ENCODE measurements at places on chromosomes 5 and 9. TPM values are rescaled to one million over a fixed set of nuclear protein-coding genes. Genes with fewer than 3 reads are reported as not detected.

SGCD gene
- 6.2 TPM for total RNA-seq

RAD17 gene
- 14.7 TPM for total RNA-seq

CDH12 gene
- total RNA-seq, result 1.1 TPM

LHX3 gene
- total RNA-seq, result not detected

GPR151 gene
- total RNA-seq, result not detected

IL3 gene
- total RNA-seq, result not detected

DIRAS2 gene
- not detected for total RNA-seq

AIF1L gene
- 22.5 TPM for total RNA-seq

CCL27 gene
- not detected for total RNA-seq

P4HA2 gene
- 21.8 TPM for total RNA-seq

ZBTB26 gene
- 6.7 TPM for total RNA-seq

DNA sequence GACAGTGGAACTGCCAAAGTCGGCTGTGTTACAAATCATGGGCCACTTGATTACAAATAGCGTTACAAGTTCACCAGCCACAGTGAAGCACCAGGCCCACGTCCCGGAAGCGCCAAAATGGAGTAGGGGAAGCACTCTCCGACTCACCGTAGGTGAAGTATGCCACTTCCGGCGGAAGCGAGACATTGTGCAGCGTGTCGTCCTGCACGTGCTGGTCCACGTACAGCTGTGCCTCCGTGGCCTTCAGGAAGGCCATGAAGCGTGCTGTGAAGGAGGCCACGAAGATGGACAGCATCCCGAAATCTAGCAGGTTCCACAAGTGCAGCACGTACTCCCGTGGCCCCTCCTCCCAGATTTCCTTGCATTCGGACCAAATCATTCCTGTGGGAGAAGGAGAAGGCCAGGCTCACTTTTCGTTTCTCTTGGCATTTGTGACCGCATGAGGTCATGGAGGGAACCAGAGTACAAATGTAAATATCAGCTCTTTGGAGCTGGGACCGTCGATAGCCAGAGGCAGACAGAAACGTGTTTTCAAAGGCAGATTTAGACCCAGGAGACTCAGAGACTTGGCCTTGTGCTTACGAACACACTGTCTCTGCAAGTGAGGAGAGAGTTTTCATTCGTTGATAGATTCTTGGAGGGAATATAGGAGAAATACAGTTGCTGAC, 58.7 kb upstream of the SMIM32 start:
- H3K27ac ChIP-seq, result no peak overlapping the region
- H3K4me3 ChIP-seq, result no peak overlapping the region
- H3K27me3 ChIP-seq, result no peaks in the 10 kb centered on the region
- H3K36me3 ChIP-seq, result no peaks in the 10 kb centered on the region

- H3K36me3 ChIP-seq, result no peaks in the 10 kb centered on the region
- no peak overlapping the region for H3K4me3 ChIP-seq
- no peaks in the 10 kb centered on the region for H3K4me1 ChIP-seq
- DNase-seq, result no peak
- no peaks in the 10 kb centered on the region for H3K27me3 ChIP-seq
- H3K27ac ChIP-seq, result no peak overlapping the region
Observed at GRCh38 chr5:137316346-137316736, 182.8 kb downstream of the SPOCK1 start.

- no peaks in the 10 kb centered on the region for H3K27me3 ChIP-seq
- peaks cover 3% of the 10 kb centered on the region for H3K4me1 ChIP-seq
- no peaks in the 10 kb centered on the region for H3K36me3 ChIP-seq
- no peak overlapping the region for H3K4me3 ChIP-seq
- DNase-seq, result no peak
- peak overlapping the region; percentile 73 for H3K27ac ChIP-seq
Observed at GRCh38 chr9:27367921-27368315, 71.0 kb upstream of the EQTN start.

DNA sequence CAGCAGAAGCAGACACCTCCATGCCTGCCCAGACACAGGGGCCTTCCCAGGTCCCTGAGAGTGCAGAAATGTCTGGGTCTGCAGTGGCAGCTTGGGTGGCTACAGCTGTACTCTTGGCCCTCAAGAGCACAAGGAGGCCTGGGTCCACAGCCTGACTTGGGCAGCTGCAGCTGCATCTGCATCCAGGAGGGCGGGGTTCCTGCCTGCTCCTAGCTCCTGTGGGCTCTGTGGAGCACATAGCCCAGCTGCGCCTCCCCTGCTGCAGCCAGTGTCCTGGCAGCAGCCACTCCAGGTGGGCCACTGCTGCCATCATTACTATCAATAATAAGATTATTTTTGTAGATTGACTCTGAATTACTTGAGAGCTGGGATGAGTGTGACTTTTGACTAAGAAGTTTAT, 162.0 kb upstream of the PTCH1 start:
- no peaks in the 10 kb centered on the region for H3K4me1 ChIP-seq
- no peak for DNase-seq
- H3K27ac ChIP-seq, result no peak overlapping the region

- H3K4me1 ChIP-seq, result peaks cover 4% of the 10 kb centered on the region
- H3K27me3 ChIP-seq, result no peaks in the 10 kb centered on the region
- H3K36me3 ChIP-seq, result no peaks in the 10 kb centered on the region
Observed at GRCh38 chr9:35792024-35792813, 828 bp downstream of the NPR2 start.

- H3K27me3 ChIP-seq, result no peaks in the 10 kb centered on the region
- H3K36me3 ChIP-seq, result no peaks in the 10 kb centered on the region
- no peak for DNase-seq
Observed at GRCh38 chr5:98904780-98905179, 24.0 kb downstream of the CHD1 start.

DNA sequence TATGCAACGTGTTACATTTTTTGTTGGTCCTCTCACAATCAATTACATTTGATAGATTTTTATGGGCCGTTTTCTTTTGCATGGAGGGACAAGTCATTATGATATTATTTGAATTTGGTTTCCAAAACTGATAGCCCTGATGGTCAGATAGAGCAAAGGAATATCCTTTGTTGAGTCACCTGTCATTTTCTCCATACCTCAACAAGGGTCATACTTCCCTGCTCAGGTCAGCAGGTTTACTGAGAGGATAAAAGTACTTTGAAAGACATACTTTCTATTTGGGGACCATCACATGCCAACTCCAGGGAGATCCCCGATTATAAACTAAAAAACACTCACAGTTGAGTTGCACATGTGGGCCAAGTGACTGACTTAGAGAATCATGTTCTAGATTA, 132.9 kb downstream of the SUSD1 start:
- H3K27ac ChIP-seq, result no peak overlapping the region
- DNase-seq, result no peak
- no peaks in the 10 kb centered on the region for H3K36me3 ChIP-seq

DNA sequence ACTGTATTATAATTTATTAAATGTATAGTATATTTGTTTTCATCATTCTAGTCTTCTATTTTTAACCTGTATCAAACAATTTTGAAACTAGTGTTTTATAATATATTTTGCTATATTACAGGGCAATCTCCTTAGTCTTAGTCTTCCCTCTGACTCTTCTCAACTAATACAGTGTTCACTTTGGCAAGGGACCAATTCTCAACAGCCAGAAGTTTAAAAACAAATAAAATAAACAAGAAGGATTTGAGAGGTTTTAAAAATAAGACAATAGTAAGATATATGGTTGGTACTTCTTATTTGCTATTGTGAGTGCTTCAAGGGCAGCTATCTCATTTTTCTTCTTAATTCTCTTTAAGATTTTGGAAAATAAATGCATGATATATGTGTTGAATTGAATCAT, 167.2 kb downstream of the RAB3C start:
- H3K27ac ChIP-seq, result no peak overlapping the region
- H3K4me3 ChIP-seq, result no peak overlapping the region
- no peaks in the 10 kb centered on the region for H3K4me1 ChIP-seq
- no peak for DNase-seq

DNA sequence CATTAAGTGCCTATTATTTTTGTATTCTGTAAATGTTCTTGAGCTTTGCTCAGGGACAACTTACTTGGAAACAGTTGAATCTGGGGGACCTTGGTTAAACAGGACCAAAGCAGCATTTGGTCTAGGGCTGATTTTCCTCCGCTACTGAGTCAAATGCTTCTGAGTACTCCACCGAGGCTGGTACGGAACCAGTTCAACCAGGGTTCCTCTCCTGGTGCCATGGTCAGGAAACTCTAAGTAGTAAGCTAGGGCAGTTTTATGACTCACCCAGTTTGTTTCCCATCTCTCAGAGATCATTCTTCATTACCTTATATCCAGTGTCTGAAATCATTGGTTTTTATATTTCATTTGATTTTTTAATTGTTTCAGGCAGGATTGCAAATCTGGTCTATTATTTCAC, 111.9 kb upstream of the TNFAIP8 start:
- H3K36me3 ChIP-seq, result peaks cover 9% of the 10 kb centered on the region
- H3K27ac ChIP-seq, result peak overlapping the region; percentile 23
- H3K27me3 ChIP-seq, result no peaks in the 10 kb centered on the region

DNA sequence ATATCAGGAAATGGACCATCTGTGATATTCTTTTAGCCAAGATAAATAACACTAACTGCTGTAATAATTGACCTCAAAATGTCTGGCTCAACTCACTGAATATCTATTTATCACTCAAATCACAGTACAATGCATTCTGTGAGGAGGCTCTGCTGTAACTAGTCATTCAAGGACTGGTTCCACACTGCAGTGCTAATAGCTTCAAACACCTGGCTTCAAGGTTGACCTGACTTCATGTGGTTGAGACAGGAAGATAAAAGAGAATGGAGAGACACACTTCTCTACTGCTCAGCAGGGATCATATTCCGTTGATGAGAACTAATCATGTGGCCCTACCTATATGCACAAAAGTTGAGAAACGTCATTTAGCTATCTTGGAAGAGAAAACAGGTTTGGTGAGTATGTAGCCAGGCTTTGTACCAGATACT, 3.4 kb upstream of the RHOBTB3 start:
- H3K4me1 ChIP-seq, result no peaks in the 10 kb centered on the region
- no peaks in the 10 kb centered on the region for H3K27me3 ChIP-seq
- DNase-seq, result no peak
- no peaks in the 10 kb centered on the region for H3K36me3 ChIP-seq
- H3K27ac ChIP-seq, result peak overlapping the region; percentile 15

DNA sequence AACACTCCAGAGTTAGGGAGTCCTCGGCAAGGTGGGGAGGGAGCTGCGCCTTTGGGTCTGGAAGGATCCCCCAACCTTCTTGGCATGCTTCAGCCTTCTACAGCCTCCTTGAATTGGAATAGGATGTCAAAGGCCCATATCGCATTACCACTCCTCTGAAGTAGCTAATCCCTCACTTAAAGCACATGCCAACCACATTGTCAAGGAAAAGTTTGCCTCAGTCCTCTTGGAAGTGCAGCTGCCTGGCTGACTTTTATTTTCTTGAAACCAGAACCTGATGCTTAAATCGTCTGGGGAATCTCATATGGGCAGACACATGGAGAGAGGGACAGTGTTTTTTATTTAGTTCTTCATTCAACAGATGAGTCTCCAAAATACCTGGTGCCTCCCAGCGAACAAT, 14.5 kb downstream of the CXCL14 start:
- no peaks in the 10 kb centered on the region for H3K27me3 ChIP-seq

DNA sequence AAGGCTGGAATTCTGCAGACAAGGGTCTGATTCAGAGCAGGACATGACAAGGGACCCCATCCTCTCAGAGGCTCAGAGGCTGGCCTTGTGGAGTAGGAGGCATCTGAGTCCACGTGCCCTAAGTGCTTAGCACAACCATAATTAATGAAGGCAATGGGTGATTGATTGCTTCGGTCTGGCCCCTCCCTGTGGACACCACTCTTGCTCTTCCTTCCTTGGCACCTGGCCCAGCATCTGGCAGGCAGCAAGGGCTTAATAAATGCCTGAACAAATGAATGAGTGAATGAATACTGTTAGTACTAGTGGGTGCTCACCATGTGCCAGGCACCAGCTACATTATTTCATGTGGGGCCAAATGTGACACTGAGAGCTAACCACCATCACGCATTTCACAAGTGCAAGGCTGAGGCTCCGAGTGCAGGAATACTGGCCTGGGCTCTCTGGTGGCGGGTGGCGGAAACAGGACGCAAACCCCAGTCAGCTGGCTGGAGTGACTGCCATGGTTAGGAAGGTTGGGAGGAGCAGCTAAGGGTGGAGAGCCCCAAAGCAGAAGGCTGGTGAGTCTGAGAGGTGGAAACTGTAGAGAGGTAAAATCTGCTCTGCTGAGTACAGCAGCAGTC, 53.6 kb downstream of the ASS1 start:
- H3K4me1 ChIP-seq, result no peaks in the 10 kb centered on the region
- H3K36me3 ChIP-seq, result no peaks in the 10 kb centered on the region
- no peaks in the 10 kb centered on the region for H3K27me3 ChIP-seq
- no peak for DNase-seq

GRCh38 chr9:36194326-36195000, 3.7 kb downstream of the CLTA start:
- H3K27ac ChIP-seq, result no peak overlapping the region
- DNase-seq, result no peak
- H3K4me1 ChIP-seq, result peaks cover 8% of the 10 kb centered on the region
- no peak overlapping the region for H3K4me3 ChIP-seq

- H3K27ac ChIP-seq, result peak overlapping the region; percentile 94
- H3K4me1 ChIP-seq, result peaks cover 3% of the 10 kb centered on the region
- DNase-seq, result peak; percentile 53
- H3K27me3 ChIP-seq, result no peaks in the 10 kb centered on the region
- H3K36me3 ChIP-seq, result no peaks in the 10 kb centered on the region
- H3K4me3 ChIP-seq, result peak overlapping the region; percentile 86
Observed at GRCh38 chr5:123035360-123035917, 1.1 kb downstream of the PPIC start.

DNA sequence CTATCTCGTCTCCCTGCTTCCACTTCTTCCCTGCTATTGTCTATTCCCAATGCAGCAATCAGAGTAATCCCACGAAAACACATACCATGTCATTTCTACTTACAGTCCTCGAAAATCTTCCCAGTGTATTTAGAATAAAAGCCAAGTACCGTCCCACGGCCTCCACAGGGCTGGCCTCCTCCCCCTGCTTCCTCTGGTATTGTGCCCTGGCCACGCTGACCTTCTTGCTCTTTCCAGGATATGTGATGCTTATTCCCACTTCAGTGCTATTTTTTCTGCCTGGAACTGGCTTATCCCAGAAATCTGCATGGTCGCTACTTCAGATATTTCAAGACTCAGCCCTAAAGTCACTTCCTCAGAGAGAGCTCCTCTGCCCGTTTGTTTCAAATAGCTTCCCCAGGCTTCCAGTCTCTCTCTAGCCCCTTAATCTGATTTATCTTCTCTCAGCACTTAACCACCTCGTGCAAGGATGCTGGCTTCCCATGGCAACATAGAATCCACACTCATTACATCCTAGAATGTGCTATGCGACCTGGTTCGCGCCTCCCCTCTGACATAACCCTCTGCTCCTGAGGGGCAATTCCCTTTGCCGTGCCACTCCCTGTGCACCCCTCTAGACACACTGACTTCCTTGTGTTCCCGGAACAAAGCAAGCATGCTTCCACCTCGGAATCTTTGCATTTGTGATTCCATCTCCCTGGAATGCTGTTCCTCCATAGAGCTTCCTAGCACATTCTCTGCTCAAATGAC, 365.9 kb downstream of the ZSWIM6 start:
- no peaks in the 10 kb centered on the region for H3K36me3 ChIP-seq
- H3K4me3 ChIP-seq, result no peak overlapping the region
- H3K27ac ChIP-seq, result no peak overlapping the region
- H3K27me3 ChIP-seq, result no peaks in the 10 kb centered on the region

DNA sequence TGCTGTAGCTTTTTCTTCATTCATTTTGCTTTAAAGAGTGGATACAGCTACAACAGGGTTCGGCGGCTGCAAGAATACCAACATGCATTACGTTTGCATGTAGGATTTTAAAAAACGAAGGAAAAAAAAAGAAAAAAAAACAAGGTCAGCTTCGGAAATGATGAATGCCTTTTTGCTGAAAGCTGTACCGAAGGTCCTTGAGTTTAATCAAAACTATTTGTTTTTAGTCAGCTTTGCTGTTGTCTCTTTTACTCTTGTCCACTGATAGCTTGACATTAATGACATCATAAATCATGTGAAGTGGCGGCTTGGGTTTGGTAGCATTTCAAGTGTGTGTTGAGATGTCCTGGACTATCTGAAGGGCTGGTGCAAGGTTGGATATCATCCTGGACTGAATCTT, 779.1 kb downstream of the NR2F1-AS1 start:
- H3K27ac ChIP-seq, result no peak overlapping the region
- DNase-seq, result no peak
- H3K4me1 ChIP-seq, result no peaks in the 10 kb centered on the region
- no peaks in the 10 kb centered on the region for H3K27me3 ChIP-seq

Measured in breast epithelium (tissue), 4 donors.